ENCODE measurements at places on chromosomes 4 and X. TPM values are rescaled to one million over a fixed set of nuclear protein-coding genes. Genes with fewer than 3 reads are reported as not detected.
A peak's percentile ranks its signal among the peaks of the same experiment; 100 is the strongest.

BGN gene
- total RNA-seq, result 53.3 TPM

DNA sequence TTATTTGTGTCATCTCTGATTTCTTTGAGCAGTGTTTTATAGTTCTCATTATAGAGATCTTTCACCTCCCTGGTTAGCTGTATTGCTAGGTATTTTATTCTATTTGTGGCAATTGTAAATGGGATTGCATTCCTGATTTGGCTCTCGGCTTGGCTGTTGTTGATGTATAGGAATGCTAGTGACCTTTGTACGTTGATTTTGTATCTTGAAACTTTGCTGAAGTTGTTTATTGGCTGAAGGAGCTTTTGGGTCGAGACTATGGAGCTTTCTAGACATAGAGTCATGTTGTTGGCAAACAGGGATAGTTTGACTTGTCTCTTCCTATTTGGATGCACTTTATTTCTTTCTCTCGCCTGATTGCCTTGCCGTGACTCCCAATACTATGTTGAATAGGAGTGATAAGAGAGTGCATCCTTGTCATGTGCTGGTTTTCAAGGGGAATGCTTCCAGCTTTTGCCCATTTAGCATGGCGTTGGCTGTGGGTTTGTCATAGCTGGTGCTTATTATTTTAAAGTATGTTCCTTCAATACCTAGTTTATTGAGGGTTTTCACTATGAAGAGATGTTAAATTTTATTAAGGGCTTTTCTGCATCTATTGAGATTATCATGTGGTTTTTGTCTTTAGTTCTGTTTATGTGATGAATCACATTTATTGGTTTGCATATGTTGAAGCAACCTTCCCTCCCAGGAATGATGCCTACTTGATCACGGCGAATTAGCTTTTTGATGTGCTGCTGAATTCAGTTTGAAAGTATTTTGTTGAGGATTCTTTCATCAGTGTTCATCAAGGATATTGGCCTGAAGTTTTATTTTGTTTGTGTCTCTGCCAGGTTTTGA is 72.7 kb upstream of the BOD1L1 start:
- peak; percentile 94 for DNase-seq

- DNase-seq, result peak; percentile 16
Observed at GRCh38 chr4:47597696-47598095, 112.6 kb downstream of the ATP10D start.

DNA sequence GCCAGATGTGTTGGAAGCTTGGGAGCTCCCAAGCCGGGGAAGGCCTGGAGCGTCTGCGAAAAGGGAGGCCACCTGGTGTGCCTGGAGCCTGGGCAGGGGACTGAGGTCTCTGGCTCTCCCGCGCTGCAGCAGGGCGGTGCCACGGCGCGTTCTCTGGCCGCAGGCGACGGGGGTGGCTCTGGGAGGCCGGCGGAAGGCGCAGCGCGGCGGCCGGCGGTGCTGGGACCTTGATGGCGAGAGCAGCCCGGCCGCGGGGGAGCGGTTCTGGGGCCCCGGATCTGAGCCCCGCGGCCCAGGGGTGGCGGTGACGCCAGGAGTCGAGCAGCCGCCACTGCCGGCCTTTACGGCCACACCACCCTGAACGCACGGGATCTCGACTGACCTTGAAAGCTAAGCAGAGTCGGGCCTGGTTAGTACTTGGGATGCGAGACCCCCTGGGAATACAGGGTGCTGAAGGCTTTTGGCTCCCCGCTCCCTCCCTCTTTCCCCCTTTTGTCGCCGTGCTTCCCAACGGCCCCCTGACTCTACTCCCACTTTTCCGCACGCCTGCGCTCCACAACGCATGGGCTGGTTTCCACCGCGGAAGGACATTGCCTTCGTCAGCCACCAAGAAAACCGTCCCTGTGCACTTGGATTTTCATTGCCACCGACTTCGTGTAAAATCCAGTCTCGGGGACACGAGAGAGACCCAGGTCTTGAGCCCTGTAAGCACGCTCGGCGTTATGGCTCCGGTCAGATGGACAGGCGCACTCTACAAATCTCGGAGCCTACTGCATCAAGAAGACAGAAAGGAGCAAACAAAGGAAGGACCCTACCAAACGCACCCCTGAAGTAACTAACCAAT is 9.5 kb downstream of the FRG2 start:
- DNase-seq, result no peak

DNA sequence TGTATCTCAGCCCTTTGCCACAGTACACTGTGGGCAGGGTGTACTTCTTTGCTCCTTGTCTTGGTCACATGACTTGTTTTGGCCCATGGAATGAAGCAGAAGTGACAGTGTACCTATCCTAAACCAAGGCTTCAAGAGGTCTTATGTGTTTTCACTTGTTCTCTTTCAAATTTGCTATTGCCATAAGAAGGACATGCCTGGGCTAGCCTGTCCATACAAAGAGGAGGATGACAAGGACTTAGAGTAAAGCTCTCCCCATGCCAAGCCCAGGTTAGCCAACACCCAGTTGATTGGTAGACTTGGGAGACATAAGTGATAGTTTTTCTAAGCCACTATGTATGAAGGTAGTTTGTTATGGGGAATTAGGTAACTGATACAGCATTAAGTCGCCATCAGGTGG is 141.1 kb upstream of the MID1 start:
- DNase-seq, result no peak

DNA sequence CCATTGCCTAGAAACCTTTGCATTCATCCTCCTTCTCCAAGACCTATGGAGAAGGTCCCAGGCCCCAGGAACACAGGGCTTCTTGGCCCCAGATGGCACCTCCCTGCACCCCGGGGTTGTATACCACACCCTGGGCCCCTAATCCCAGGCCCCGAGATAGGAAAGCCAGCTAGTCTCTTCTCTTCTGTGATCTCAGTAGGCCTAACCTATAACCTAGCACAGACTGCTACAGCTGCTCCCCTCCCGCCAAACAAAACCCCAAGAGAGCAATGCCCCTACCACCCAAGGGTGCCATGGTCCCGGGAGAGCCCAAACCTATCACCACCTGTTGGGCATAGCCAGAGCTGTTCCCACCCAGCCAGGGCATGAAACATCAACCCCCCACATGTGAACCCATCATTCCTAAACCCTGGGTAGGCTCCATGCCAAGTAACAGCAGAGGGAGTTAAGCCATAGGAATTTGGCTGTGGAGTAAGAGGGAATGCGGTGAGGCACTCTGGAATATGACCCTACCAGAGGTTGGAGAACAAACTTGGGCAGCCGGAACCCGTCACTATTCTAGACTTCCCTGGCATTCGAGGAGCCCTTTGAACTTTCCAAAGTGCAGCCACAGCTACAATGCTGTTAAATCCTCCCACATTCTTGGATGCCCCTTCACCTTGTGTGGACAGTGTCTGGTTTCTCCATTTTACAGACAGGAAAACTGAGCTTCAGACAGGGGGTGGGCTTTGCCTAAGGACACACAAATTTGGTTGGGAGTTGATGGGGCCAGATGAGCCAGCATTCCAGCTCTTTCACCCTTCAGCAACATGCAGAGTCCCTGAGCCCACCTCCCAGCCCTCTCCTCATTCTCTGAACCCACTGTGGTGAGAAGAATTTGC is 10.9 kb upstream of the SASH3 start:
- DNase-seq, result no peak

DNA sequence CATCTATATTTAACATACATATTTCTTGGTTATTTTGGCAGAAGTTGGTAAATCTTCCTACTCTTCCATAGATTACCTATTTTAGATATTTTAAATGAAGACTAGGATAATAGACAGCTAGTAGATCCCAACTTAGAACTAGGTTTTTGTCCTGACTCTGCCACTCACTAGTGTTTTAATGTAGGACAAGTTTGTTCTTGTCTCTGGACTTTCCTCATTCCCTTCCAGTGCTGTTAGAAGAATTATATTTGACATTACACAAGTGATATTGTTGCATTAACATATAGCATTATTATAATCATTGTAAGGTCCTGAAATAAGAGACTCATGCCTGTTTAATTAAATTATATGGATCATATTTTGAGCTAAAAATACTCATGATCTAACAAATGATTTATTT is 24.1 kb upstream of the ALB start:
- DNase-seq, result no peak

TBC1D14 gene
- 22.4 TPM for total RNA-seq

- peak; percentile 61 for DNase-seq
Observed at GRCh38 chr4:82905205-82905604, 4.7 kb downstream of the THAP9 start.

- DNase-seq, result peak; percentile 37
Observed at GRCh38 chr4:37890801-37891259, at the start of gene TBC1D1. Gene TBC1D1, plus strand, starts transcription at chr4:37891084. Its CDS starts 11,012 bp downstream, at chr4:37902096.

DNA sequence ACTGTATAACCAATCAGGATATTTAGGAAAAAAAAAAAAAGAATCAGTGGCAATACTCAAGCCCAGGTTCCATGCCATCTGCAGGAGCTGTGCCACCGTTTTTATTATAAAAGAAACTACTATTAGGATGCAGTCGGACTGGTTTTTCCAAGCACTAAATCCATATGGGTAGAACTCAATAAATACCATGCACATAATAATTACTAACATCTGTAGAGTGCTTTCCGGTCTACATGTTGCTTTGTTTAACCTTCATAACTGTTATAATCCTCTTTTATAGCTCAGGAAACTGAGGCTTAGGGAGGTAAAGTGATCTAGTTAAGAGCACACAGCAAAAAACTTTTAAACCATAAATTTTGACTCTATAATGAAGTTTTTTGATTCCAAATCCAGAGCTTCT is 24.0 kb downstream of the ARSJ start:
- no peak for DNase-seq

DNA sequence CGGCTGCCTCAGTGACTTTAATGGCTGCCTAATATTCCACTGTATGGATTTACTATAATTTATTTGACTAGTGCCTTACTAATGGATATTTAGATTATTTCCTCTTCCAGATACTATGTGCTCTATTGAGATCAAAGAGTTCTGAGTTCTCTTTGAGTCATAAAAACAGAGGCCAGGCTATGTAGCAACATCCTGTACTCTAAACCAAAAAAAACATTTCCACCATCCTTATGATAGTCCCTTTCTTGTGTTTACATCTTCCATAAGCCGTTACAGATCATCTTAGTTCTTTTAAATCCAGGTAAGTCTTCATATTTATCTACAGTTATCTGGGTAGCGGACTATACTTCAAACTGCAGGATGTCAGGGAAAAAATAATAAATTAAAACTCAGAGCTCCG is 56.6 kb upstream of the TMEM184C start:
- DNase-seq, result no peak

DNA sequence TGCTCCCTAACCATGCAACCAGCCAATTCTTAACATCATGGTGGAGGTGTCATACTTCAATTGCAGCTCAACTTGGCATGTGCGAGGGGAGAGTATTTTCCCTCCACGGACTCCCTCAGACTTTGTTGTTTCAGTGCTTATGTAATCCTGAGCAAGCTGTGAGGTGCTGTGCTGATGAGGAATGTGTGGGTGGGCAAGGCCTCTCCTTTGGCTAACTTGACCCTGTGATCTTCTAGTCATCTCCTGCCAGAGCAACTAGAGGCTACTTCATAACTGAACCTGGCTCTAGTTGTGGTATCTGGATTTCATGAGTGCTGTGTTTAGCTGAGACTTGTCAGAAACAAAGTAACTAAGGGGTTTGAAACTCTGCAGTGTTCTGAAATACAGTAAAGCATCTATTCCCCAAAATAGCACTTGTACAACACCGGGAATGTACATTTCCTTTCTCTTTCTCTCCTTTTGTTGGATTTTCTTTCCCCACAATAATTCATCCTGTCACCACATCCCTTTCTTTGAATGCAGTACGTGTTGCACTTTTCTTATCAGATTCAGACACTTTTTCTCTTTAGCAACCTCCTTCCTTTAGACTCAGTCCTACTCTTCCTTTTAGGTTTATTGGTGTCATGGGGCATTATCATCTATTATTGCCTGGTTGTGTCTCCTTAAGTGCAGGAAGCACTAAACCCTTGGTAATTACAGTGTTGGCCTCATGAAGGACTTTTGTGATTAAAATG is 415.2 kb upstream of the NR3C2 start:
- DNase-seq, result no peak

RXFP1 gene
- 0.25 TPM for total RNA-seq

DNA sequence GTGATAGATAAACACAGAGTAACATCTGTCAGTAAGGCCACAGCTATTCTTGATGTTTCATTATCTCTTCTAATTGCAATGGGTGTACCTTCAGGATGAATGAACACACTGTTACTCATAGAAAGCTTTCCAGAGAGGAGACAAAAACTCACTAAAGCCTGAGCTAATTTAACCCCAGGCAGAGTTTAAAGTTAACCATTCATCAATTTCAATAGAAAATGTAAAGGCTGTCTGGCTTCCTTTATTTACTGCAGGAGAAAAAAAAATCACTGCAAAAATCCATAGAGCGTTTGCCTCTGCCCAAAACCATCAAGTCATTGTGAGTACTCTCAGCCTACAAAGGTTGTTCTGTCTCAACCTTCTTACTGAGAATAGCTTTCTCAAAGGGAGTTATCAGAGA is 376.9 kb downstream of the PPP4R3C start:
- no peak for DNase-seq

DNA sequence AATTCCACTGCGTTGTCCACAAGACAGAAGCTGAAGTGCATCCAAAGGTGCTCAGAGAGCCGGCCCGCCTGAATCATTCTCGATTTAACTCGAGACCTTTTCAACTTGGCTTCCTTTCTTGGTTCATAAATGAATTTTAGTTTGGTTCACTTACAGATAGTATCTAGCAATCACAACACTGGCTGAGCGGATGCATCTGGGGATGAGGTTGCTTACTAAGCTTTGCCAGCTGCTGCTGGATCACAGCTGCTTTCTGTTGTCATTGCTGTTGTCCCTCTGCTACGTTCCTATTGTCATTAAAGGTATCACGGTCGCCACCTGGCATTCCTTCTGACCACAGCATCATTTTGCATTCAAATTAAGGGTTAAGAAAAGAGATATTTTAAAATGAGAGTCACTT is 115.5 kb downstream of the NFKB1 start:
- no peak for DNase-seq

GPRASP3 gene
- total RNA-seq, result 3.8 TPM

GRCh38 chr4:67880866-67881610 is 2.8 kb downstream of the TMPRSS11D start:
- no peak for DNase-seq

DNA sequence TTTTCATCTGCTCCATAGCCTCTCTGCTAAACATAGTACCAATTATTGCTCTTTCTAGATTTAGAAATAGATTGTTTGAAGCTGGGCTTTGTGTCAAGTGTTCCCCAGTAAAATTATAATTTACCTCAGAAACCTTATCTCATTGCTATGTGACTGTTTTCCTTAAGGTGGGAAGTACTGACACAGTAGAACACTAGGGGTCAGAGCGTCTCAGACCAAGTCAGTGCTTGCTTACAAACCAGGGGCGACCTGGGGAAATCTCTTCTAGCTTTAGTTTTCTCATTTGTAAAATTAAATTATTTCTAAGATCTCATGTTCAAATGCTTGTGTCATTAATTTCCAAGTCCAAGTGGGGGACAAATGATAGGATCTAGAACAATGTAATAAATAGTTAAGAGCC is 360.4 kb downstream of the RAPGEF2 start:
- no peak for DNase-seq

GRCh38 chr4:88188738-88189417 is 30.4 kb upstream of the ABCG2 start:
- no peak for DNase-seq

- no peak for DNase-seq
Observed at GRCh38 chrX:9503261-9503660, 38.4 kb downstream of the TBL1X start.

- DNase-seq, result no peak
Observed at GRCh38 chrX:10102046-10102704, 54.6 kb upstream of the CLCN4 start.

All from M059J (cell line).